Psoas muscle (tissue), 8 donors: ENCODE measurements at places on chromosomes 12 and 14. TPM values are rescaled to one million over a fixed set of nuclear protein-coding genes. Genes with fewer than 3 reads are reported as not detected.

The SERPINA10 gene
- not detected for total RNA-seq

The DAO gene
- total RNA-seq = not detected

DNA sequence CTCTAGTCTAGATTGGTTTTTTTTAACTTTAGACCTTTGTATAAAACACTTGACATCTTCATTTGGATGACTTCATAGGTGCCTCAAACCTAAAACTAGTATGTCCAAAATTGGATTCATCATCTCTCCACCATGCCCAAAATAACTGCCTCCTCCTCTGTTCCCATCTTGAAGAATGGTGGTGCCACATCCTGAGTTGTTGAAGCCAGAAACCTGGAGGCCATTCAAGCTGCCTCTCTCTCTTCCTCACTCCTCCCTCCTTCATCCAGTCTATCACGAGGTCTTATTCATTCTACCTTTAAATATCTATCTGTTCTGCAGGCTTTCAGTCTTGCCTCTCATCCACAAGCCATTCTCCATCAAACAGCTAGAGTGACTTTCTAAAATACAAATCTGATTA, 26.5 kb upstream of the USP44 start:
- H3K27me3 ChIP-seq = no peaks in the 10 kb centered on the region
- no peaks in the 10 kb centered on the region for H3K4me1 ChIP-seq
- DNase-seq = no peak
- H3K27ac ChIP-seq = no peak overlapping the region

GRCh38 chr14:47060050-47060449, 408.5 kb upstream of the RPL10L start:
- no peak overlapping the region for H3K27ac ChIP-seq
- H3K4me1 ChIP-seq = no peaks in the 10 kb centered on the region
- no peak overlapping the region for H3K4me3 ChIP-seq
- H3K27me3 ChIP-seq = no peaks in the 10 kb centered on the region

DNA sequence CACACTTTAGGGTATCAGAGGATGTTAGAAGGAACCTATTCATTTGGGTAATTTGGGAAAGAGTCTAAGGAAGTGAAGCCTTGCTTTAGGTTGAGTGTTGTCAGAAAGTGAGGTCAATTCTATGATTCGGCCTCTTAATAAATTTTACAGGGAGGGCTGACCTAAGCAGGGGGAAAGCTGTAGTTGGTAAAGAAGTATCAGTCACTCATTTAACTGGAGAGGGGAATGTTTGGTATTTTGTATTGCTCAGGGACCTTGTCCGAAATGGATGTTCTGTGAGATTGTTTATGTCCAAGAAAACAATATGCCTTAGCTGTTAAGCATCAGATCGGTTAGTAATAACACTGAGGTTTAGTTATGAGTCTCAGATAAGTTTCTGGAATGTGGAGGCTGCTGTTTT, 7.3 kb downstream of the CAND1 start:
- H3K27ac ChIP-seq = no peak overlapping the region
- H3K4me3 ChIP-seq = no peak overlapping the region
- H3K36me3 ChIP-seq = no peaks in the 10 kb centered on the region

- H3K27ac ChIP-seq = no peak overlapping the region
- no peaks in the 10 kb centered on the region for H3K36me3 ChIP-seq
- no peak overlapping the region for H3K4me3 ChIP-seq
- DNase-seq = no peak
- H3K4me1 ChIP-seq = no peaks in the 10 kb centered on the region
- no peaks in the 10 kb centered on the region for H3K27me3 ChIP-seq
Measured at GRCh38 chr12:48486261-48486660, 4.0 kb downstream of the C12orf54 start.
